NCI-H1092 (cell line): ENCODE measurements at places on chromosomes 4 and X.

GRCh38 chr4:88419874-88420273, 37.0 kb upstream of the HERC5 start:
- DNase-seq: no peak

DNA sequence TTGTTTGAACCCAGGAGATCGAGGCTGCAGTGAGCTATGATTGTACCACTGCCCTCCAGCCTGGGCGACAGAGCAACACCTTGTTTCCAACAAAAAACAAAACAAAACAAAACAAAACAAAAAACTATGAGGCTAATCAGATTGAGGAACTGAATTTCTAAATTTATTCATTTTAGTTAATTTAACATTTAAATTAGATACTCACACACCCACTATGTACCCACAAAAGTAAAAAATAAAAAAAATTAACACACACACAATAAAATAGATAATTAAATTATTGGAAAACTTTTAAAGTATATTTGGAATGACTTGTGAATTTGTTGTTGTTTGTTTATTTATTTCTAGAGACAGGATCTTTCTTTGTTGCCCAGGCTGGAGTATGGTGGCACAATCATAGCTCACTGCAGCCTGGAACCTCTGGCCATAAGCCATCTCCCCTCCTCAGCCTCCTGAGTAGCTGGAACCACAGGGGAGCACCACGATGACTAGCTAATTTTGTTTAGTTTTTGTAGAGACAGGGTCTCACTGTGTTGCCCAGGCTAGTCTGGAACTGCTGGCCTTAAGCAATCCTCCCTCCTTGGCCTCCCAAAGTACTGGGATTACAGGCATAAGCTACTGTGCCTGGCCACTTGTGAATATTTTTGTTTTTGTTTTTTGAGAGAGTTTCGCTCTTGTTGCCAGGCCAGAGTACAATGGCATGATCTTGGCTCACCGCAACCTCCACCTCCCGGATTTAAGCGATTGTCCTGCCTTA, 9.8 kb upstream of the ZNF157 start:
- DNase-seq: no peak

- no peak for DNase-seq
Observed at GRCh38 chr4:104574371-104574770, 79.7 kb upstream of the CXXC4 start.

DNA sequence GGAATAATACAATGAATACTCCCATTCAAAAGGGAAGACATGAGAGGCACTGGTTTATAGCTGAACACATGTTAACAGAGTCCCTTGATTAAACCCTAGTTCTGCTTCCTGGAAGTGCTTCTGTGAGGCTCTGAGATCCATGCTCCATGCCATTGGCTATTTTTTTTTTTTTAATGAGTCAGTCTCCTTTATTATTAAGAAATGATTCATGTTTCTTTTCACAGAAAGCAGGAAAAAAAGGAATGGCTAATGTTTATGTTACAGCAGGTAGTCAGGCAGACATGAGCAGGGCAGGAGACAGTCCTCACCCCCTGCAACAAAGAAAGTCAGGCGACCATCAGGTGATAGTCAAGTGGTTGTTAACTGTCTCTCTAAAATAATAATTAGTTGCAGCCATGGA, 598.7 kb downstream of the EPHA5 start:
- no peak for DNase-seq

GRCh38 chr4:138595731-138596460, 353.7 kb upstream of the SLC7A11 start:
- DNase-seq: no peak

DNA sequence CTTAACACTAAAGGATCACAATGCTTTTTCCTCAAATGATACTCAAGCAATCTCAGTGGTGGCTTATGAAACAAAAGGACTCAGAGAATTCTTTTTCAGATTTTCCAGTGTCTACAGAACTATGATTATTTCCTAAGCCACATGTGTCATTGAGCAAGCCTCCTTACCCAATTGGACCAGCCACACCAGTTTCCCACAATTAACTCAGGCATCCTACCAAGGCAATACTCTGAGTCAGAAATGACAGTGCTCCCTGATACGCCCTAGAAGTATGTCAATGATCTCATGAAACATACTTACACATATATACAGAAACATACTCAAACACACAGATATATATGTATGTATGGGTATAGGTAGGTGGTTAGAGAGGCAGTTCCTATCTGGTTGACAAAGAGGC, 4.8 kb downstream of the ADAMTS3 start:
- no peak for DNase-seq

- no peak for DNase-seq
Observed at GRCh38 chrX:11881485-11882170, 123.6 kb downstream of the MSL3 start.

DNA sequence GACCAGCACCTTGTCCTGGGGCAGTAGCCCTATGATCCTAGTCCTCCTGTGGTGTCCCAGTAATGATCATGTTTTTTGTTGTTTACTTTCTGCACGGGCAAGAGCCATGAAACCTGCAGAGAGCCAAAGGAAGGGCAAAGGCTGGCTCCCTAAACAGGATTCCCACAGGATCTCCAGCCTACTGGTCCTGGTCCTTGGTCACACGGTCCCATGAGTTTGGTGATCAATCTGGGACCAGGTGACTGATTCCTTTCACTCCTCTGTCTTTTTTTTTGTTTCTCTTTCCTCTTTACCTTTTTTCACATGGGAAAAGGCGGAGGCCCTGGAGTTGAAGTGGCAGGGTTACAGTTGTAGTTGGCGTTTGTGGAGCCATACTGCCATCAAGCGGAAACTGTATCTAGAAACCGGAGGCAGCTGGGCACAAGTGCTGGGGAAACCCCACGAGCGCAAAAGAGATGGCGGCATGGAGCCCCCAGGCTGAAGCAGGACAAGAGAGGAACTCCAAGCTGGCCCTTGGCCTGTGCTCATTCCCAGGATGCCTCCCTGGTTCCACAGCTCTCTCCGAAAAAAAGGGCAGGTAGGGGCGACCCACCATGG, 34.6 kb downstream of the NBDY start:
- no peak for DNase-seq

DNA sequence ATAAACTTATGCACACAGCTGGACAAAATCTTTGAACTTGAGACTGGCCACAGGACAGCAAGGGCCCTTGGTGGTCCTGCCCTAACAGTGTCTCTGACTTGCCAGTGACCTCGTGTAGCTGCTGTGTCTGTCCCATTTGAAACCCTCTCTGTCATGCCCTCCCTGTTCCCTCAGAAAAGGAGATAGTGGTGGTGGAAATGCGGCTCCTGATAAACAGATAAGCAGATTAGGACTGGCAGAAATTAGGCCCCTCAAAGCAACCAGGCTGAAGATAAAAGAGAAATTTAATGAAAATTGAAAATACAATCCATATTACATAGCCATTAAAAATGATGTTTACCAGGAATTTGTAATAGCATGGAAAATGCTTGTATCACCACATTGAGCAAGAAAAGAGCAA, 136.6 kb upstream of the ATP6AP2 start:
- DNase-seq: no peak

DNA sequence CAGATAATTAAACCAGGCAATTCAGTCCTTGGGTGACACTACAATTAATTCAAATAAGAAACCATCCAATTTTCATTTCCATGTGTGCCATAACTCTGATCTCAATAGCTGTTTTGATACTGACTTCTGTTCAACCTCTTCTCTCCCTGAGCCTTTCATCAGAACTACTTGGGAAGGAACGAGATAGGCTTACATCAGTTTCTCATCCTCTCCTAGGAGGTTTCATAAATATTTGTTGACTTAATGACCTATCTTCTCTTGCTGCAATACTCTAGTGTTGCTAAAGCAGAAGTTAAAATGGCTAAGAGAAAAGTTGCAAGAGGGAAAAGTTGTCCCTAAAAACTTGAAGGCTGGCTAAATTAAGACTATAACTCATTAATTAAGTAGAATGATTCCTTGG, 41.8 kb downstream of the PRKG2 start:
- no peak for DNase-seq

GRCh38 chrX:8632924-8633323, 99.0 kb downstream of the ANOS1 start:
- DNase-seq: peak; percentile 48

DNA sequence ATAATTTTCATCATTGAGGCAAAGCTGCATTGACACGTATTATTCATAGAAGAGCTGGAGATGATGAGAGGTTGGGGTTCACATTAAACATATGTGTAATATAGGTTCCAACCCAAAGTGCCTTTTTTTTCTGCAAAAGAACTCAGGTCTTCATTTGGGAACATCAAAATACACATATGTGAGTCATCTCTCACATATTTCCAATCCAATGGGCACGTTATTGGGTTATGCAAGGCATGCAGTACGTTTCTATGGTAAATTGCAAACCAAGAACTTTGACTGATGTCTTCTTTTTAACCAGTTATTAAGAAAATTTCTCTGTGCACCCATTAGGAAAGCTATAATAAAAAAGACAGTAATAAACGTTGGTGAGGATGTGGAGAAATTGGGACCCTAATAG, 150.3 kb upstream of the FAM9B start:
- DNase-seq: no peak

GRCh38 chr4:97106161-97106560, 1037.1 kb downstream of the STPG2 start:
- no peak for DNase-seq

GRCh38 chr4:23768541-23768940, 121.3 kb downstream of the PPARGC1A start:
- no peak for DNase-seq

GRCh38 chrX:55213381-55213780, 6.8 kb upstream of the PAGE5 start:
- DNase-seq: no peak

- DNase-seq: no peak
Observed at GRCh38 chr4:88751258-88752075, 53.8 kb upstream of the NAP1L5 start.

GRCh38 chr4:143514497-143514896, 995 bp downstream of the SMARCA5 start:
- DNase-seq: peak; percentile 5

GRCh38 chr4:10734697-10735096, 50.1 kb upstream of the CLNK start:
- DNase-seq: no peak

GRCh38 chr4:128373628-128374027, 86.0 kb upstream of the PGRMC2 start:
- DNase-seq: no peak
